D341Med (cell line): ENCODE measurements at places on chromosomes 7 and 10.

GRCh38 chr10:14556285-14556956, 218.3 kb downstream of the FAM107B start:
- no peak for DNase-seq

DNA sequence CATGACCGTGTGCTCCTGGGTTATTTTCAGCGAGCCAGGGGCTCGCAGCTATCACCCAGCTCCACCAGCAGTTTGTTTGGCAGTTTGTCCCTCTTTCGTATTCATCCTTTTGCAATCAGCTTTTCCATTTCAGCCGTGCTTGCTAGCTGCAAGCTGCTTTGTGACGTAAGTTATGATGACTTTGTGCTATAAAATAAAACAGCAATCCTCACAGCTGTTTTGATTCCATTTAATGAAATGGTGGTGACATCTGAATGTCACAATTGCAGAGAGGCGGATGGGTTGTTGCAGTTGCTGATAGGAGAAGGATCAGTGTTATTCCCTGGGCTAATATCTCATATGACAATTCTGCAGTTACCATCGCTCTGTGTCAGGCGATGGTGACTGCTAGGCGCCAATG, 251.7 kb downstream of the SNX10 start:
- DNase-seq = no peak

DNA sequence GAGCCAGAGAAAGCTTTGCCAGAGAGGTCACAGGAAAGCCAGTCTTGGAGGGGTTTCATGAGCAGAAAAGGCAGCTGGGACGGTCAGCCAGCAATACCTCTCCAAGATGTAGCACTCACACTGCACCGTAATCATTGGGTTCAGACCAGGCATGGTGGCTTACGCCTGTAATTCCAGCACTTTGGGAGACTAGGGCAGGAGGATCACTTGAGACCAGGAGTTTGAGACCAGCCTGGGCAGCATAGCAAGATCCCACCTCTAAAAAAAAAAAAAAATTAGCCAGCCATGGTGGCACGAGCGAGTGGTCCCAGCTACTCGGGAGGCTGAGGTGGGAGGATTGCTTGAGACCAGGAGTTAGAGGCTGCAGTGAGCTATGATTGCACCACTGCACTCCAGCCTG, 90.2 kb upstream of the CUX1 start:
- DNase-seq = no peak

DNA sequence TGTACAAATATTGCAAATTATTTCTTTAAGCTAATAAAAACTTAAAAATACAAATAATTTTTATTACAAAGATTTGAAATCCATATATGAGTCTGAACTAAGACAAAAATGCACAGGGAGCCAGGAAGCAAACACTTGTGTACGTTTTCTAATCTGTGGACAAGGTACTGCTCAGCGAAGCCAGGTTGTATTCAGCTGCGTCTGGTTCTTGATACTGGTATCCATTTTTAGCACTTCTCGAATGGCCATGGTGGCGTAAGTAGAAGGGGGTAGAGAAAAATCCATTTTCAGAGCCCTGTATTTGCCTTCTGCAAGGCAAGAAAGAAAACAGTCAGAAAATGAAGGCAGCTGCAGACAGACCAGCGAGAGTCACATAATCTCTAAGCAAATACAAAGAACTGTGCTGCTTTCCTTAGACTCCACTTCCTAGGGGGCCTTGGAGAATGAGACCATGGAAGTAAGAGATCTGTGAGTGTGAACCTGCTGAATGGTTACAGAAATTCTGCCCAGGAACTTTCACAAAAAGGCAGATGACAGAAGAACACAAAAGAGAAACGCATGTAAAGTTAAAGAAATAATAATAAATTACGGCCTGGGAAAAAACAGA, 64.3 kb downstream of the PUS7 start:
- DNase-seq = no peak

DNA sequence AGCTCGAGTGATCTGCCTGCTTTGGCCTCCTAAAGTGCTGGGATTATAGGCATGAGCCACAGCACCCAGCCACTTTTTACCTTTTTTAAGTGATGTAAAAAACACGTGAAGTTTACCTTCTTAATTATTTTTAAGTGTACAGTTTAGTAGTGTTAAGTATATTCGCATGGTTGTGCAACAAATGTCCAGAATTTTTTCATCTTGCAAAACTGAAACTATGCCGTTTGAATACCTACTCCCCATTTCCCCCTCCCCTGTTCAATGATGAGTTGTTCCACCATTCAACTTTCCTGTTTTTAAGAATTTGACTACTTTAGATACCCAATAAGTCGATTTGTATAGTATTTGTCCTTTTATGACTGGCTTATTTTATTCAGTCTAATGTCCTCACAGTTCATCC, 10.9 kb downstream of the NRBF2 start:
- DNase-seq = no peak

DNA sequence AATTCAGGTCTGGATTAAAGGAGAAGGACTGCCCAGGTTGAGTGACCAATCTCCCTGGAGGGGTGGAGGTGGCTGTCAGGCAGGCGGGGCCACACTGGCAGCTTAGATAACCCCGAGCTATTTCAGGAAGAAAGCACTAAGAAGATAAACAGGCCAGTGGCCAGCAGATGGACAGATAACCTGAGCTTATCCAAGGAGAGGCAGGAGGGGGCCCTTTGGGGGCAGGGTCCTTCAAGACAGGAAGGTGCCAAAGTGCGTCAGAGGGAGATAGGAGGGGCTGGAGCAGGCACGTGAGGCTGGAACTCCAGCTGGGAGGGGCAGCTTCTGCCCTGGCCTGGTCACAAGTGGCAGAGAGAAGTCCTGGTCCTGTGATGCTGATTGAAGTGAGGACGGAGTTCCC, 29.8 kb upstream of the PODXL start:
- DNase-seq = no peak
